ENCODE measurements at places on chromosomes 2 and 18.

- DNase-seq, result no peak
These were observed 76.1 kb upstream of the CAVIN2 start for GRCh38 chr2:191922736-191923651.

DNA sequence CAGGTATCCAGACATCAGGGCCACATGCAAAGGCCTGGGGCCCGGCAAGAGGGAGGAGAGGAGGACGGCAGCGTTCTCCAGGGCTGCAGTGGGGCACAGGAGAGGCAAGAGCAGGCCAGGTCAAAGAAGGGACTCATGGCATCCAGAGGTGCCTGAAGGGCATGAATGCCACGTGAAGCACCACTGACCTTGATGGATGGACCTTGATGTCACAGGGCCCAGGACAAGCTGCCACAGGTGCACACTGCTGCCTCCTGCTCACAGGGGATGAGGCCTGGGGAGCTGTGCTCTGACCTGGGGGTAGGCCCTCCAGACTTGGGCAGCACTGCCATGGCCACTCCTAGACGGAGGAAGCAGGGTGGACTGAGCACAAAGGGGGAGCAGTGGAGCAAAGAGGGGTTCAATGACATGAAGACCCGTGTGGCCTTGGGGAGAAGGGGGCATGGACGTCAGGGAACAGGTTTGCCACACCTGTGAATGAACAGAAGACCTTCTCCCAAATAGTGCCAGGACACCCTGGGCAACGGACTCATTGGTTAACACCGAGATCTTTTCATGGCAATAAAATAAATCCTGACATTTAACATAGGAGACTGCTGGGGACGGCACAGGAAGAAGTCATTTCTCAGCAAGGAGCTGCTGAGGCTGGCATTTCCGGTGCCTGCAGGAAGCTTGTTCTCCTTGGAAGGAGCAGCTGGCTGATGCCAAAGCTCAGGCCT lies 65.6 kb downstream of the EMX1 start:
- no peak for DNase-seq

DNA sequence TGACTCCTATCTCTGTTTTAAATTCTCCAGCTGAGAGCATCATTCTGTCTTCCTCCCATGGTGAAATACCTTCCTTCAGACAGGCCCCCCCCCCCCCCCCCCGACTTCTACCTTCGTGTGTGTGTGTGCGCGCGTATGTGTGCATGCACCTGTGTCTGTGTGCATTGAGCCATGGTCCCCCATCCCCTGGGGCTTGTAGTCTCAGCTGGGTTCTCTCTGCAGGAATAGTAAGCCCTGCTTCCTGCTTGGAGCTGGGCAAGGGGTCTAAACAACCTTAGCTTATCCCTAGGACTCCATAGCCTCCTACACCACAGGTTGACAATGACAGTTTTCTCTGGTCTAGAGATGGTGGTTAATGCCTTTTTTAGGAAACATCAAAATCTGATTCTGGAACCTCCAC lies 427.5 kb upstream of the KLHL29 start:
- no peak for DNase-seq

GRCh38 chr2:230955163-230955737 lies 30.2 kb upstream of the GPR55 start:
- DNase-seq, result no peak

GRCh38 chr2:239756031-239756789 lies 268.9 kb downstream of the NDUFA10 start:
- no peak for DNase-seq

- DNase-seq, result no peak
These were observed 521.2 kb downstream of the NYAP2 start for GRCh38 chr2:225920621-225921220.

- DNase-seq, result no peak
These were observed 620 bp upstream of the GALNT1 start for GRCh38 chr18:35580701-35581539.

- DNase-seq, result no peak
These were observed at the start of gene ACTG2 for GRCh38 chr2:73892631-73893329. TSS of gene ACTG2 (plus strand) at chr2:73893008. CDS start at chr2:73901312, 8,304 bp downstream.

GRCh38 chr18:67290421-67290820 lies 226.1 kb downstream of the DSEL start:
- DNase-seq, result no peak

GRCh38 chr2:85445316-85446295 lies 27.1 kb downstream of the SH2D6 start:
- DNase-seq, result no peak

- DNase-seq, result no peak
These were observed 644.4 kb downstream of the ZEB2 start for GRCh38 chr2:143875295-143876233.

DNA sequence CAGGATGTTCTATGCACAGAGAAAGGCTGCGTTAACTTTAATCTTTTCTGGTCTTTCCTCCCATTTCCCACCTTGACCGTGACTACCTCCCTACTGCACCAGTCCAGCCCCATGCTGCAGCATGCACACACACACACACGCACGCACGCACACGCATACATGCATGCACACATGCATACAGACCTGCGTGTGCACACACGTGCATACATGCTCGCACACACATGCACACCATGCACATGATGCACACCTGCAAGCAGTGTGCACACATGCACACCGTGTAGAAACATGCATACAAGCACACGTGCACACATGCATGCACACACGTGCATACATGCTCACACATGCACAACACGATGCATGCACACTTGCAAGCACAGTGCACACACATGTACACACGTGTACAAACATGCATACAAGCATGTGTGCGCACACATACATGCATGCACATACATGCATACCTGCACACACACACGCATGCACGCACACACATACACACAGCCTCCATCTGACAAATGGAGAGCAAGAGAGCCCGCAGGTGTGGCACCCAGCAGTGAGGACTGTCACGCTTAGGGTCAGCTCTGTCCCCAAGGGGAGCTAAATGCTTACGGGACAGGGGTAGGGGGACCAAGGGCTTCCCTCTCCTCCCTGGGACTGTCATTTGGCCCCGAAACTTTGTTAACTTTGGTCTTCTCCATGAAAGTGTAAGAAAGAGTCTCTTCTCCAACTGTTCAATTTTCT lies 18.2 kb downstream of the SNORC start:
- DNase-seq, result no peak

DNA sequence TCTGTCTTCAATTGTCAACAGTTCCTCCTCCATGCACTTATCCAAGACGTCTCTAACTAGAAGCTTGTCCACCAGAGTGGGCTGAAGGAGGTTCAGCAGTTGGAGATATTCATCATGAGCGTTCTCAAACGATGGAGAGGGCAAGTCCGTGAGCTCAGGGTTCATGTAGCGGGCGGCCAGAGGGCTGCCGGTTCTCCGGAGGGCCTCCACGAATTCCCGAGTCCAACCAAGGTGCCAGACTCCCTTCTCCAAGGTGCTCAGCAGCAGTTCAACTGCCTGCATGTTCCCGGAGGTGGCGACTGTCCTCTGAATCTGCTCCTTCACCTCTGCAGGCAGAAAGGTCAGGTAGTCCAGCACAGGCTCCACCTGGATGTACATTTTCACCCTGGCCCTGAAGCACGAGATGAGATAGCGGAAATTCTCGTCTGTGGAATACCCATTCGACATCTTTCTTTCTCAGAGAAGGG lies 590 bp downstream of the IFIH1 start:
- DNase-seq, result no peak

DNA sequence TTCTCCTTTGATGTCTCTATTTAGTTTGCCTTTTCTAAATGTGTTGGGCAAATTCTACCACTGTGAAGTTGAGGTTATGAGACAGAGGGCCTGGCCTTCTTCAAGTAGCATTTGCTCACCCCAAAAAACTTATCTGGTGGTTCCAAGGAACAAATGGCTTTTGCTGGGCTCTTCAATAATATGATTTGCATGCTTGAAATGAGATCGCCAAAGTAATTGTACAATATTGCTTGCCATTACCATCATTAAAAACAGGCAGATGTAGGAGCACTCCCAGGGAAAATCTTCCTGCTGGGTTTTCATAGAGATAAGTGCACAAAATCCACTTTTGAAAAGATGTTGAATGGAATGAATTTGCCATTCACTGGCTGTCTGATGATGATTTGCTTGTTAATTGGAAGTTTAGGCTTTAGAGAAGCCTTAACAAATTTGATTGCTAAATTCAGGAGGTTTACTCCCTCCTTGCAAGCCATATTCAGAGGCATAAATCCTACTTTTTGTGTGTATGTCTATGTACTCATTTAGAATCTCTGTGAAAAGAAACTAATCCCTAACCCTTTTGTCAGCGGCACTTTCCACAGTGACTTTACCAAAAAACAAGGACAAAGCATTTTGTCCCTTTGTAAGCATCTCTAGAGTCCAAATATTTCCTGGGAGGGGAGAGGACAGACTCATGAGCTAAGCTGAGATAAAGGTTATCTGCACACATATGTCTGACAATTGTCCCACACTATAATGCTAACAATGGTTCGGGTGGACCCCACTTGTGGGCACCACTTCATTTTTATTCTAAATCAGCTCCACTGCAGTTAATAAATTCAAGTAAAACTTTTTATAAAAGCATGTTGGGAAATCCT lies 240.8 kb upstream of the PIK3C3 start:
- DNase-seq, result no peak

DNA sequence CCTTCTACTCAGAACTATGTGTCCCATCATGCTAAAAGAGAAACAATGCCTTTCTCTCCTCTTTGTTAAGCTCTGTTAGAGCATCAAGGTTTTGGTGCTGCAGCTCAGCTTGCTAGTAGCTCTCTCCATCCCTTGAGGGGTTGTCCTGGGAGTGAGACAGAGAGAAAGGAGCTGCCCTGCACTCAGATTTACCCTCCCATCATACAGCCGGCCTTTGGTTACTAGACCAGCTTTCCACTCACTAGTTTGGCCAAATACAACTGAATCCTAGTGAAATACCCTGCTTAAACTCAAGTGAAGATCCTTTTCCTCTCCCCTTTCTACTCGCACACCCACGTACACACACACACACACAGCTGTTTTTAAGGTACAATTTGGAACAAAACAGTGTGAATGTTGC lies 2.3 kb upstream of the CHN1 start:
- no peak for DNase-seq

DNA sequence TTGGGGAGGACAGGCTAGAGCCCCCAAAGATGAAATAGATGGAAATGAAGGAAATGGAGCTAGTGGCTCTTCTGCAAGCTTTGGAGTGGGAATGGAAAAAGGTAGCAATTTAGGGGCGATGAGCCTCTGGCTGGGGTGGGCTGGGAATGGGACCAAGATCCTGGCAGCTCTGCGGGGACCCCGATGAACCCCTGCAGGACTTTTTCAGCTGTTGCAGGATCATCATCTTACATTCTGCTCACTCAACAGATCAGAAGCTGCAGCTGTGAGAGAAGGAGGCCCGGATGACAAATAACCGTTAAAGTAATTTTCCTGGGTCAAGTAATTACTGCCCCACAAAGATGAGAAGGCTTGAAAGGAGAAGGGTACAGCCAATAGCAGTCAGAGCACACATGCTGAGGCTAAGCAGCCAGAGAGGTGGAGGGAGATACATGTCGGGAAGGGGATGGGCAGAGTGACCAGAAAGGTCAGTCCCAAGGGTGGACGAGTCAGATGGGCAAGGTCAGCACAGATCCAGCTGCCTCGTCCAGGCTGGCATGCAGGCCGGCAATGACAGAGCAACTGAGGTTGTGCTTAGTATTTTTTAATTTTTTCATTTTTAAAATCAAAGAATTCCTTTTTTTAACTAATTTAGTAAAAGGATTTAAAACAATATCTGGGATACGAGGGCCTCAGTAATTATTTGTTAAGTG lies 245.0 kb upstream of the RAB6C start:
- DNase-seq, result no peak
